DMS79 (cell line): ENCODE measurements at places on chromosomes 7 and 10.

- peak; percentile 59 for DNase-seq
Measured at GRCh38 chr7:23353172-23353571, 54.0 kb downstream of the MALSU1 start.

GRCh38 chr7:92633211-92633906, 43.2 kb upstream of the FAM133B start:
- DNase-seq, result no peak

- DNase-seq, result peak; percentile 26
Measured at GRCh38 chr10:132904181-132904813, 38.1 kb downstream of the CFAP46 start.

- peak; percentile 59 for DNase-seq
Measured at GRCh38 chr7:132394283-132395198, 181.7 kb downstream of the PLXNA4 start.

GRCh38 chr7:131919920-131920709, 363.7 kb upstream of the PODXL start:
- DNase-seq, result peak; percentile 82
